ENCODE measurements at places on chromosomes 6 and 20.
A peak's percentile ranks its signal among the peaks of the same experiment; 100 is the strongest.

- peak; percentile 88 for DNase-seq
Measured at GRCh38 chr20:31661625-31662371, 24.1 kb downstream of the COX4I2 start.

- no peak for DNase-seq
Measured at GRCh38 chr6:131036601-131037000, 26.4 kb downstream of the EPB41L2 start.

- DNase-seq = peak; percentile 80
Measured at GRCh38 chr6:125779924-125780539, 10.7 kb upstream of the NCOA7 start.

DNA sequence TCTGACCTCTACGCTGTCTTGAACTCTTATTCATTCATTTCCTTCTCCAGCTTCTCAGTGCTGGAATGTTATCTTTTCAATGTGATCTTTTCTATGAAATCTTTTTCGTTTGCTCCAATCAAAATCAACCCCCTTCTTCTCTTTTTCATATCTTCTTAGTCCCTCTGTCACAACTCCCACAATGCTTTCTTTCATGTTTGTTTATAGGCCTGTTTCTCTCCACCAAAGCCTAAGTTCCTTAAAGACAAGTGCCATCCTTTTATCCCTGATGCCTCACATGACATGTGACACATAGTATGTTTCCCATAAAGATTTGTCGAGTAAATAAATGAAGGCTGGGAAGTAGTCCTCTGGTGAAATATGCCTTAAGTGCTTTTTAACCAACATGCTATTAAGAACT, 38.1 kb downstream of the CRYBG1 start:
- no peak for DNase-seq

DNA sequence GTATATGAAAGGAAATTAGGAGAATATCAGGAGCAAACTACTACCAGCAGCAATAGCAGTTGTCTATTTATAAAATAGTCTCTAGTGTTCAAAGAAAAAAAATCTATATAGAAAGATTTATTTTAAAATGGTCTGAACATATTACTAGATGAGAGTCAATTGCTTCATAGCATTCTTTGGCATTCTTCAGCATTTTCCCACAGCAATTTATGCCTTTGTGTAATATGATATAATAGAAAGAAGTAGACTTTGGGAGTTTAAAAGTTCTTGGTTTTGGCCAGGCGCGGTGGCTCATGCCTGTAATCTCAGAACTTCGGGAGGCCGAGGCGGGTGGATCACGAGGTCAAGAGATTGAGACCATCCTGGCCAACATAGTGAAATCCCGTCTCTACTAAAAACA, 157.0 kb upstream of the PLN start:
- no peak for DNase-seq

DNA sequence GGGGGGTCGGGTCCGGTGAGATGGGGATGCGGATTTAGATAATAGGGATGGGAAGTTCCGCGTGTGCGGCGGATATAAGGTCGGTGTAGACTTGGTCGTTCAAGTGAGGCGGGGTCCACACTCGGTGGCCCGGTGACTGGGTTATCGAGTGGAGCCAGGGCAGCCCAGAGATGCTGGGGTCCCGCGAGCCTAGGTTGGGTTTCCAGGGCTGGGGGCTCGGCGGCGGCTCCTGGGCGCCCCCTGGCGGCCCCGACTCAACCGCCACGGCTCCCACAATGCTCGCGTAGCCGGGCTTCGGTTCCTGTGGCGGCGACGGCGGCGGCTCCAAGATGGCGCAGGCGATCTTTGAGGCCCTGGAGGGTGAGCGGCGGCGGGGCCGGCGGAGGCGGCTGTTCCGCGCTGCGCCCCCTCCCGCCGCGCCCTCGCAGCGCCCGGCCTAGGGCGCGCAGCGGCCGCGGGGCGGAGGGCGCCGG, at the start of gene ZNF341:
TSS of gene ZNF341 (plus strand) at position 304 of the 473 bp plus-strand sequence. CDS start at position 330, 26 bp downstream.
- DNase-seq = peak; percentile 92

GRCh38 chr6:130778946-130779657, 48.1 kb upstream of the SMLR1 start:
- no peak for DNase-seq

DNA sequence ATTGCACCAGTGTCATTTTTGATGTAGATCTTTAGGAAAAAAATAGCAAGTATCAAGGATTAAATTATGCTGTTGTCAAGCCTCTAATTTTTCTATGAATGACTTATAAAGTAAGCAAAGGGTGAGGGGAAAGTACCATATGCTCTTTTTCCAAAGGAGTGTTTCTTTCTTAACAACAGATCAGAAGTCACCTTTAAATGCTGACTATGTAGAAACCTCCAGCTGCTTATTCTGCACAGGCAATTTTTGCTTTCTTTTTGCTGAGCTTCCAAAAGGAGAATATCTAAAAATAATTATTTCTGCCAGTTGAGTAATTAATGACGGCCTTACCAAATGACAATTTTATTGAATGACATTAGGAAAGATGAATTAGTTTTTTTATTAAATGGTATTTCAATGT, 390.6 kb upstream of the MANEA start:
- no peak for DNase-seq

- DNase-seq = no peak
Measured at GRCh38 chr6:107353773-107354382, 105.5 kb downstream of the PDSS2 start.

GRCh38 chr20:49384437-49385434, 97.7 kb downstream of the KCNB1 start:
- DNase-seq = peak; percentile 67

- peak; percentile 57 for DNase-seq
Measured at GRCh38 chr20:58852543-58853271, at the start of gene GNAS. Gene GNAS (plus strand): TSS chr20:58852716.

GRCh38 chr6:101806241-101806640, 412.7 kb downstream of the GRIK2 start:
- DNase-seq = no peak

- DNase-seq = peak; percentile 2
Measured at GRCh38 chr6:150142670-150143515, at the start of gene PPP1R14C. Gene PPP1R14C (plus strand): TSS chr6:150143044. CDS start chr6:150143193, 149 bp downstream.

DNA sequence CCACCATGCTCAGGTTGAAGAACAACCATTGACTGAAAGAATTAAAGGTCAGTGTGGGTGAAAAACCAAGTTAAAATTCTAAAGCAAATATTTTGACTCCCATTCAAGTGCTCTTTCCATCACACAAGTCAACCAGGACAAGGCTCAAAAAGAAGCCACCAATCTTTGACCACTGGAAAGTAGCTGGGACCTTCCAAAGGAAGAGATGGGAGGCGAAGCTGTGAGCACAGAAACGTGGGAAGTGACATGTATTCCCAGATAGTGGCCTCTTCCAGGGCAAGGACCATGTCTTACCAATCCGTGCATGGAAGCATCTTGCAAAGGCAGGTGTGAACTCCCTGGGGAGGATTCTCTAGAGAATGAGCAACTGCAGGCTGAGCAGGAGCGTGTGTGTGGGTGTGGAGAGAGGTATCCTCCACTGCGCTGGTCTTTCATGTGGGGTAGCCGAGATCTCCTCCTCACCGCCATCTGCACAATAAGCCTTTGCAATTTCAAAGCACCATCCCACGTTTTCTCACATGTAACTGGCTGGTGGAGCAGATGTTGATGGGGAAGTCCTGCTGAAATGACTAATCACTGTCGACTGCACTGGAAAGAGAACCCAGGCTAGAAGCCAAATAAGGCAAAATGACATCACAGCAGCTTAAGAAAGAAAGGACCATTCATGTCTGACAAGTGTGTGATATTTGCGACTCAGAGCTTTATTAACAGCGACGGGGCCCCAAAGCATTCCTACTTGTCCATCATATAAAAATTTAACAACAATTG, 189.4 kb upstream of the RREB1 start:
- no peak for DNase-seq

GRCh38 chr20:6702144-6702543, 65.3 kb upstream of the BMP2 start:
- no peak for DNase-seq

DNA sequence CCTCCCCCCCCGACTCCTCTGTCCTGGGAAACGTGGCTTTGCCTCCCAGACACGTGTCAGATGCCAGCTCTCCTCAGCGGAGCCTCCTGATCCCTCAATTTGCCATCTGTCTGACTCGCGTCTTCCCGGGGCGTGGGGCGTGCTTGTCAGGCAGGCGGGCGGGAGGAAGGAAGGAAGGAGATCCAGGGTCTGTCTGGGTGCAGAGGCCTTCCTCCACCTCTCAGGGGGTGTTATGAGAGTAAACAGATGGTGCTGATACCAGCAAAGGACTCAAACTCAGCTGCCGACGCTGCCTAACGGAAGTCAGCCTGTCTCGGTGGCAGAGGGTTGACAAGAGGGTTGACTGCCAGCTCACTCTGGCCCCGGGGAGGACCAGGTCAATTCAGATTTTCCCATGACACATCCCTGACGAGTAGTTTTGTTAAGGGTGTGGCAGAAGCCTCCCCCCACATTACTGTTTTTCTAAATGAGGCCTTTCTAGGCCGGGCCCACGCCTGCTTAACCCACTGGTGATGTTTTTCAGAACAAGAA, 17.0 kb downstream of the UQCC2 start:
- peak; percentile 78 for DNase-seq

- no peak for DNase-seq
Measured at GRCh38 chr6:35280903-35281302, 16.7 kb upstream of the DEF6 start.

DNA sequence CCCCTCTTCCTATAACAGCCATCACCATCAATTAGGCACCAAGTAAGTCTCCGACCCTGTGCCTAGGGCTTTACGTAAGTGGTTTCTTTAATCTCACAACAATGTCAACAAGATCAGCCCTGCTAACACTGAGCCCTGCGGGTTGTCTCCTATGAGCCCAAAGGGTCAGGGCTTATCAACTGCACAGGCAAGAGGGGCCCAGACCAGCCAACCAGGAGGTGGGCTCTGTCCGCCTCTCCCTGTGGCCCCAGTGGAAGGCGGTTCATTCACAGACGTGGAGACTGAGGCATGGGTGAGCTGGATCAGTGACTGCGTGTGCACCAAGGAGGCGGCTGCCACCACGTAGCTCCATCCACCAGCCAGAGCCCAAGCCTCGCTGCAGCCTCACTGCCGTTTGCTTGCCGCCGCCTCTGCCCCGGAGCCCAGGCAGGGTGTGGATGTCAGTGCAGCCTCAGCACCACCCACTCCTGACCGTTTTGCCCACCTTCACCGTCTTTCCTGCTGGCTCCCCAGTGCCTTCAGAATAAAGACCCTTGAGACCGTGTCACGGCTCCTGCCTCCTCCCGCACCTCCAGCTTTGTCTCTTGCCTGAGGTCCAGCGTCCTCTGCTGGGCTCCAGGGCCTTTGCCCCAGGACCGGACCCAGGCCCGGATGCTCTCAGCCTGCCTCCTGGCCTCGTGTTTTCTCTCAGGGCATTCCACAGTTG, 78.7 kb downstream of the DLL1 start:
- no peak for DNase-seq

GRCh38 chr6:141413196-141413595, 719.5 kb upstream of the GJE1 start:
- no peak for DNase-seq

- DNase-seq = no peak
Measured at GRCh38 chr6:35810971-35811698, 6.0 kb downstream of the LHFPL5 start.

DNA sequence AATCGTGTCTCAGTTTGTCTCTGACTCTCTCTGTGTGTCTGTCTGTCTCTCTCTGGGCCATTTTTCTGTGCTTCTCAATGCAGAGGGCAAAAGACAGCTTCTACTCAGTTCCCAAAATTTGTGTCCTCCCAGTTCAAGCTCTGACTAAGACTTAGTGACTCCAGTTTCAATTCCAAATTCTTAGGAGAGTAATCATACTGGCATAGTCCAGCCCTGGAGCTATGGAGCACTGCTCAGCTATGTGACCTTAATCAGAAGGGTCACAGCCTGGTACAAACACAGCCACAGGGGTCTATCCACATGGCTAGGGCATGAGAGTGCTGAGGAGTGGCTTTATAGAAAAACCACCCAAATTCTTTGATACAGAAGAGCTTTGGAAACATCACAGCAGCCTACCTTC, 91.9 kb downstream of the FOXF2 start:
- DNase-seq = no peak

GRCh38 chr6:81806793-81807565, 54.5 kb upstream of the TENT5A start:
- DNase-seq = no peak

DNA sequence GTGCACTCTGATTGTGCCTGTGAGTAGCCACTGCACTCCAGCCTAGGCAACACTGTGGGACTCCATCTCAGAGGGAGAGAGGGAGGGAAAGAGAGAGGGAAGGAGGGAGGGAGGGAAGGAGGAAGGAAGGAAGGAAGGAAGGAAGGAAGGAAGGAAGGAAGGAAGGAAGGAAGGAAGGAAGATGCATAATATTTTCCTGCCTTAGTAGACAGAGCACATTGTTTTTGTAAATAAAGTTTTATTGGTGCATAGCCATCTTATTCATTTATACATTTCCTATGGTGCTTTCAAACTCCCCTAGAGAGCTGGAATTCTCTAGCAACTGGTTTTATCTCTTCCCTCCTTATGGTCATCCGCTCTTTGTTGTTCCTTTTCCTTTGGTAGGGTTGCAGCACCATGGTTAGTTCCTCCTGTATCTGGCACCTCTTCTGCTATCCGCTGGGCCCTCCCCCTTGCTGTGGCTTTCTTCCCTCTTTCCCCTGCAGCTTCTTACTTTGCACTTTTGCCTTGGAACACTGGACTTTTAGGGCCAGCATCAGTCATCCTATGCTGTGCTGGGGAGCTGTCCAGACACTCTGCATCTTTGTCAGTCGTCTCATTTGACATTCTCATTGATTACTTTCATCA, 20.2 kb downstream of the GPR6 start:
- no peak for DNase-seq

DNA sequence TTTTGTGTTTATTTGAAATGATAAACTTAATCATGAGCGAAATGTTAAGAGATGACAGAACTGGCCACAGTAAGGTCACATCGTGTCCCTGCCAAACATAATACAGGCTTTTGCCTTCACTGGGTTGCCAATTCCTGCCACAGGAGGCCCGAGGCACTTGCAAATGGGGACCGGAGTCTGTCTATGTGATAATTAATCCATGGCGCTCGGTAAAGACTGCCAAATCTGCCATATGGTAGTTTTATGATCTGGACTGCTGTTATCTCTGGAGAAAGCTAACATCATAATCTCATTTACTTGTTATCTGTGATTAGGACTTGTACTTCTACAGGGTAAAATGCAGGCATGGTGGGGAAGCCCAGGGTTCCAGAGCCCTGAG, 170.5 kb upstream of the TSHZ2 start:
- DNase-seq = no peak

- DNase-seq = no peak
Measured at GRCh38 chr6:111406200-111406721, 76.8 kb downstream of the REV3L start.

DNA sequence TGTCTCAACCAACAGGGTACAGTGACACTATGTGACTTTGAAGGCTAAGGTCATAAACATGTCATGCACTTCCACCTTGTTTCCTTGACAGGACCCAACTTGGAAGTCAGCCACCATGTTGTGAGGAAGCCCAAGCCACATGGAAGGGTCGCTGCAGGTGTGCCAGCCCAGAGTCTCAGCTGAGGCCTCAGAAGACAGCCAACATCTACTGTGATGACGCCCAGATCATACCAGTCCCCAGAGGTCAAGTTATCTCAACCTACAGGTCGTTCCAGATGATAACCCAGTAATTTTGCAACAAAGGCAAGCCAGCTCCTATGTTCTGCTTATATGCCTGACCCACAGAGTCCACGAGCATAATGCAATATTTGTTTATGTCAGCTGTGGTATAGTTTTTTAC, 376.0 kb upstream of the AGPAT4 start:
- DNase-seq = no peak

GRCh38 chr6:130811932-130812331, 15.3 kb upstream of the SMLR1 start:
- no peak for DNase-seq

All from CD4-positive, alpha-beta T cell treated with Interleukin-6 for 4 hours (primary cell).